ENCODE measurements at places on chromosomes 2 and 18.

DNA sequence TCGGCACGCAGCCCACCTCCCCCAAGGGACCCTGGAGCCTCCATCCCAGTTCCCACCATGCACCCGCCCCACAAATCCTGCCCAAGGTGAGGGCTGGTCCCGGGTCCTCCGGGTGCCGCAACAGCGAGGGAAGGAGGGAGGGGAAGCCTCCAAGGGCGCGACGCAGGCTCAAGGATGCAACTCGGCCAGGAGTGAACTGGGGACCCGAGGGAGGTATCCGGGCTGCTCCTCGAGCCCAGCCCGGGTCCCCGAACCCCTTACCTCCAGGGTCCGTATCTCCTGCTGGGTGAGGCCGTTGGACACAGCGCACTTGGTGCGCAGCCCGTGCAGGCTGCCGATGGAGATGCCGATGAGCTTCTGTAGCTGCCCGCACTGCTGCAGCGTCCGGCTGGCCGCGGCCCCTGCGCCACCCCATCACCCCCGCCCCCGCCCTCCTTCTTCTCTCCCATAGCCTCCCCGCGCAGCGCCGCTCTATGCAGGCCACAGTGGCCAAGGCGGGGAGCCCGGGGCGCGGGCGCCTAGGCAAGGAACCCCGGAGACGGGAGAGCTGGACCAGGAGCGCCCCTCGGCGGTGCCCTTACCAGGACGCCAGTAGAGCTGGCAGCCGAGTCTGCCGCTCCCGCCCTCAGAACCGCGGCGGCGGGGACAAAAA, 124.1 kb downstream of the ANKRD30BL start:
- no peak for DNase-seq

- DNase-seq, result no peak
Observed at GRCh38 chr2:223626716-223627115, 24.6 kb upstream of the SCG2 start.

- no peak for DNase-seq
Observed at GRCh38 chr2:17615728-17616351, 75.3 kb downstream of the VSNL1 start.

GRCh38 chr18:42736074-42736473, 379.4 kb downstream of the RIT2 start:
- DNase-seq, result no peak

DNA sequence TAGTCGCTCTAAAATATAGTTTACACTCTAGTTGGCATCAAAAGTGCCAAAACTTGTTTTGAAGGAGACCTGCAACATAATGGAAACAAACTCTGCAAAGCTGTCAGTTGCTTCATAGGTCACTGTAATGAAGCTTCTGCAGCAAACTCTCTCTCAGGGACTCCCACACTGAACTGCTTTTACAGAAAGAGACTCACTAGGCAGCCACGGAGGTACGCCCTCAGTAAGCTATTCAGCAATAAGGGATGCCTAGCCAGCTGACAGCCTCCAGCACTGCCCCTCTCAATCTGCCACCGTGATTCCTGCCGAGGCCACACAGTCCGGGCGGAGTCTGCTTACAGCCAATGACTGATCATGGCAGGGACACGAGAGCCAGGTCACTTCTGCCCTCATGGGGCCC, 51.1 kb downstream of the COLEC12 start:
- DNase-seq, result no peak

DNA sequence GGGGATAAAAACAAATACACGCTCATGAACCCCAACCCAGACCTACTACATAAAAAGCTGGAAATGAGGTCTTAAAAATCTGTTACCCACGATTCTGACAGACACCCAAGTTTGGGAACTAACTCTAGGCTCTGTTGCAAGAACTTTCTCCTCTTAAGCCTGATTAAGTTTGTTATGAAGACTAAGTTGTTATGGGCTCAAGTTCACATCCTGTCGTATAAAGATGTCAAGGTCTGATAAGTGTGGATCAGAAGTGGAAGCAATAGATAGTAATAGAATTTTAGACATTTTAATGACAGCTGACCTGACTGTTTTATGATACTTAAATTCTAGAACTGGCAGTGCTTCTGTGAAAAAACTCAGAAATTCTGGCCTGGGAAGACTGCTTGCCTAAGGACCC, 43.2 kb downstream of the LPIN2 start:
- DNase-seq, result no peak

- DNase-seq, result no peak
Observed at GRCh38 chr2:20674974-20675679, 8.2 kb downstream of the GDF7 start.

- DNase-seq, result no peak
Observed at GRCh38 chr2:70685771-70686171, 82.2 kb downstream of the ADD2 start.

DNA sequence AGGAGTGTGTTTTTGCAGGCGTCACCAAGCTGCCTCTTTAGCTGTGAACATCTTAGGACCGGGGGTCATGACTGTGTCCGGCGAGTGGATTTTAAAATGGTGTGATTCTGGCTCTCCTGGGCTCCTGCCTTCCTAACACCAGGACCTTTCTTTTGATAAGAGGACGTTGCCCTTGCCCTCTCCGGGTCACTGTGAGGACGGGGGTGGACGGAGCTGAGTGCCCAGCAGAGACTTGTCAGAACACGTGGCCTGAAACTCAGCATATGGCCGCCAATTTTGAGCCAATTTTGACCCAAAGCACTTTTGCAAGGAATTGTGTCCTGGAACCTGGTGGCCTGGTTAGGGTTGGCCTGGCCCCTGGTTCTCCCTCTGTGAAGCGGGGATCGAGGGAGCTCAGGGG, 40.2 kb downstream of the RTP5 start:
- no peak for DNase-seq

- no peak for DNase-seq
Observed at GRCh38 chr2:19942199-19942598, 40.4 kb upstream of the TTC32 start.

DNA sequence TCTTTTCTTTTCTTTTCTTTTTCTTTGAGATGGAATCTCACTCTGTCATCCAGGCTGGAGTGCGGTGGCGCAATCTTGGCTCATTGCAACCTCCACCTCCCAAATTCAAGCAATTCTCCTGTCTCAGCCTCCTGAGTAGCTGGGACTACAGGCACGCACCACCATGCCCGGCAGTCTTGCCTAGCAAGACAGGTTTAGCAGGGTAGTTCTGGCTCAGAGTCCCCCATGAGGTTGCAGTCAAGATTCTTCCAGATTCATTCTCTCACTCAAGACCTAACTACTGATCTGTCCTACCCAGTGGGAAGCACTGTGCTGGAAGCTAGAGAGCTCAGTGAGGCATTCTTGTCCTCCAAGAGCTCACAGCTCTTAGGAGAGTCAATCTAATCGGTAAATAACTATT, 17.6 kb upstream of the ZAP70 start:
- no peak for DNase-seq

DNA sequence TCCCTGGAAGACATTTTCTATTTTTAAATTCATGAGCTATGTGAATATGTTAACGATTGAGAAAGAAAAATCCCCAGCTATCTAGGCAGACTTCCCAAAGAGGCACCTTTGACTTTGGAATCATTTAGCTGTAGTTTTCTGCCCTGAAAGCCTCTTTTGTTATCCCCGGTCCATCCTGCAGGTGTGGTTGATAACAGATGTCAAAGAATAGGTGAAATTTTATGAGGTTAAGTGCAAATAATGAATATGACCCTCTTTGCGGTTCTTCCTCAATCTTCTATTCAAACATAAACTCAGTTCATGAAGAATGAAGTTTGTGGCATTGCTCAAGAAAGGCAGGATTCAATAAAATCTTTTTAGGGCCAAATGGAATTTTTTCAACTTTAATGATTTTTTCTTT, 51.6 kb upstream of the ATP8B1 start:
- no peak for DNase-seq
